Left ventricle myocardium superior (tissue), 1 donor: ENCODE measurements at places on chromosomes 4 and X. TPM values are rescaled to one million over a fixed set of nuclear protein-coding genes. Genes with fewer than 3 reads are reported as not detected.
A peak's percentile ranks its signal among the peaks of the same experiment; 100 is the strongest.

Gene RAB33A
- total RNA-seq = 0.59 TPM

Gene SPANXA2
- not detected for total RNA-seq

Gene MAGEA9B
- total RNA-seq = not detected

Gene FAT4
- total RNA-seq = 6.1 TPM

Gene DKK2
- 0.64 TPM for total RNA-seq

Gene SEPTIN11
- total RNA-seq = 24.7 TPM

Gene SPANXC
- not detected for total RNA-seq

DNA sequence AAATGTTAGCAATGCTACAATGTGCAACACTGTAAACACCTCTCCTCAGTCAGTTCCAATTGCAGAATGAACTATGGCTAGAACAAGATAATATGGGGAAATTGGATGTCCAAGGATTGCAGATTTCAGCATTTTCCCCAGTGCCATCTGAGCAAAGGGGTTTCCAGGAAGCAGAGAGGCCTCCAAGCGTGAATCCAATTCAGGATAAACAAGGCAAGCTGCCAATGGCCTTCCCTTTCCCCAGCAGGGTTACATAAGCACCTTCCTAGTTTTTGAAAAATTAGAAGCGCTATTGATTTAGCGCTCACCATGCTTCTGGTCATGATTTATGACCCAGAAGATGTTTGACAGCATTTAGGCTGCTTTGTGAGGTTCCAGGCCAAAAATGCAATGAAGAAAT, 223.0 kb upstream of the GATB start:
- DNase-seq = no peak

DNA sequence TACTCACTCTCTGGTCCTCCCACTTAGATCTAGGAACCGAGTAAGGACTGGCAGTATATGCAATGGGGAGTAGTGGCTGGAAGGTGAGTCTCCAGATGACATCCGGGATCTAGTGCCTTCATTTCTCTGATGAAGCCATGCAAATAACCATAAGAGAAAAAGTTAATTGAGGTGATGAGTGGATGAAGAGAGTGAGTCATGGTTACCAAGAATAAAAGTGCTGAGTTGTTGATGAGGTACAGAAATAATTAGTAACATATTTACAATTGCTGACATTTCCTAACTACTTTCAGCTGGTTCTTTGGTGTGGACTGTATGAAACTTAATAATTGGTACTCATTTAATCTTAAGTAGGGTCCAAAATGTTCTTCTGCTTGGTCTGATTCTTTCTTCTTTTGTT, 146.7 kb upstream of the PITX2 start:
- no peak for DNase-seq

GRCh38 chr4:41331224-41331623, 74.5 kb downstream of the UCHL1 start:
- DNase-seq = no peak

DNA sequence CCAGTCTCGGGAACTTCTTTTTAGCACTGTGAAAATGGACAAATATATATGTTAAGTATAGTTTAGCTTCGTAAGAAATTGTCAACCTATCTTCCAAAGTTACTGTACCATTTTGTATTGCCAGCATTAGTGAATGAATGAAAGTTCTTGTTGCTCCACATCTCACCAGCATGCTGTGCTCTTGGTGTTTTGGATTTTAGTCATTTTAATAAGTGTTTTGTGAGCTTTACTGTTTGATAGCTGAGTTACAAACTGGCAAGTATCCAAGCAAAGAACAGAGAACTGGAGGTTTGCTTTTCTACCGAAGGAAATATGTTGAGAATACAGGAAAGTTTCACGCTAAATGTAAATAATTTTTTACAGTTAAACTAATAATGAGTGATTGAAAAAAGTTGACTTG, 33.0 kb downstream of the SNCA start:
- no peak for DNase-seq

GRCh38 chrX:40539214-40540142, 41.3 kb upstream of the ATP6AP2 start:
- DNase-seq = peak; percentile 48

DNA sequence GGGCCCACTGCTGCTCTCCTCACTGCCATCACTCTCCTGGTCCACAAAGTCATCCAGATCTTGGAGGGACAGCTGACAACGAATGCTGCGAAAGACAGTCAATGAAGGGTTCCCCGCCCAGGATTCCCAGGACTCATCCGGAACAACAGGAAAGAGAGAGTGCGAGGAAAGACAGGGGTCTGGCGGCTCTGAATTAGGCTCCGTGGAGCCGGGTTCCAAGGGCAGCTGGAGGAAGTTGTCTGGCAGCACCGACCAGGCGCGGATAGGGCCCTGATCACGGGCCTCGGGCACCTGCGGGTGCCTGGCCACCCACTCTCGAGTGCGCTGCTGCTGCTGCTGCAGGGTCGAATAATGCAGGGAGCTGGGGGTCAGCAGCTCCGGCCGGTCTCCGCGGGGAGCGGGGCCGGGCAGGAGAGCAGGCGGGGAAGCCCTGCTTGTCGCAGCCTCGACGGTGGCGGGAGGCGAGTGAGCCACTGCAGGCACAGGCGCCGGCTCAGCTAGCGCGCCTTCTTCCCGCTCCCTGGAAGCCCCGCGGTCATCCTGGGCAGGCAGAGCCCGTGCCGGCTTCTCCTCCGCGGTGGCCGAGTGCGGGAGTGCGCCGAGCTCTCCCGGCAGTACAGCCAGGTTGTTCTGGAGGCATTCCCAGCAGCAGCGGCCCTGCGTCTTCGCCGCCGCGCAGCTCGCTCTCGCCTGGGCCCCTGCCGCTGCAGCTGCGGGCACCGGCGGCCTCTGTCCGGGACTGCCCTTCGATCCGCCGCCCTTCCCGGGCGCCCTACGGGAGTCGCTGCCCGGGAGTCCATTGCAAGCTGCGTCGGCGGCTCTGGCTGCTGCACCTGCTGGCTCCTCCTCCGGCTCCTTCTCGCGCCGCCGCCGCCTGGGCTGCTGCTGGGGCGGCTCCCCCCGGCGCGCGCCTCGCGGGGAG, 1.1 kb downstream of the SOWAHB start:
- peak; percentile 35 for DNase-seq

- DNase-seq = no peak
These were observed 69.9 kb upstream of the GABRE start for GRCh38 chrX:152044383-152044782.

DNA sequence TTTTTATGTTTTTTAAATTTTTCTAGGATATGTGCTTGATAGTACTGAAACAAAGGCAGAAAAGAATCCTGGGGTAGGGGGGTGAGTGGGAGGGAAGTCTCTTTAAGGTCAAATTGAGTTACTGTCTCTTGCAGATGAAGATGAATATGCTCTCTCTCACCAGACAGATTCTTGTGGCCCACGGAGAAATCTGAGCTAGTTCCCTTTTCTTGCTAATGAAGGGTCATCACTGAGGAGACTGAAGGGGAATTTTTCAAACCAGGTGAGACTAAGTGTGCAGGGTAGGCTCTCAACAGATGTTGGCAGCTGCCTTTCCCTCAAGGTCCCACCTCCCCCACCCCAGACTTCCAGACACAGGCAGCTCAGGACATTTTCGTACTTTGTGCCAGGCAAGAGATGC, 21.5 kb downstream of the FAM9C start:
- DNase-seq = no peak

GRCh38 chrX:115214151-115214550, 19.7 kb downstream of the LRCH2 start:
- no peak for DNase-seq

GRCh38 chrX:74421740-74422352, 553 bp downstream of the SLC16A2 start:
- no peak for DNase-seq

- DNase-seq = peak; percentile 73
These were observed 180.0 kb downstream of the DHRSX start for GRCh38 chrX:2320580-2321327.

- DNase-seq = no peak
These were observed 25.5 kb downstream of the MMAA start for GRCh38 chr4:145644699-145645098.

DNA sequence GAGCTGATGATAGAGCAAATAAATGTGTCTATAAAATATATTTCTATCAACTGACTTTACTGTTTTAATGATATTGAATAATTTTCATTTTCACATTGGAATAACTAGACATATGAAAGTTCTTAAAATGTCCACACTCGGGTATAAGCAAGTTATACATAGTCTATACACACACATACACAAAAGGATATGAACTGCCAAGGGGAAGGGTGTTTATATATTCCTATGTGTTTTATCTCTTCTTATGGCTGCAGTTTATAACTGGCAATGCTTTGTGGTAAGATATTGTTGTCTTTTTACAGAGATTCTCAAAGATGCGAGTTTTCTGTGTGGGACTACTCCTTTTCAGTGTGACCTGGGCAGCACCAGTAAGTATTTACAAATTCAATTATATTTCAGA, 1.6 kb downstream of the MEPE start:
- no peak for DNase-seq

DNA sequence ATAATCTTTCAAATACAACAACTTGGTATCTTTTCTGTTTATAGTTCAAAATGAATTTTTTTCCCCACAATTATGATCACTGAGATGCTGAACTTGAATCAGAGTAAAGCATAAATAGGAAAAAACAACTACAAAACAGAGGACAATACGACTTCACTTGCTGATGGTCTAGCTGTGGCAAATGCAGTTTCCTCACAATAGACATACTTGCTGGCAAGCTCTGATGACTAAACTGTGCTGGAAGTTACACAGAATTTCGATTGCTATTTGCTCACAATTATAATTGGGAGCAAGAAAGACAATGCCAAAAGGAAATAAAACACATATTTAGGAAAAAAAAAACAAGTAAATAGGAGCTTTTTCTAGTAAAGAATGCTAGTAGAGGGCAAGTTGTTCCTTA, 14.7 kb downstream of the VEGFC start:
- DNase-seq = no peak

GRCh38 chrX:63740382-63740781, 44.6 kb downstream of the ARHGEF9 start:
- DNase-seq = no peak

- no peak for DNase-seq
These were observed 1249.4 kb downstream of the ADGRL3 start for GRCh38 chr4:62449538-62449937.

GRCh38 chr4:140726776-140727500, 29.2 kb downstream of the TBC1D9 start:
- no peak for DNase-seq

- no peak for DNase-seq
These were observed 16.1 kb downstream of the AFP start for GRCh38 chr4:73451981-73452747.

DNA sequence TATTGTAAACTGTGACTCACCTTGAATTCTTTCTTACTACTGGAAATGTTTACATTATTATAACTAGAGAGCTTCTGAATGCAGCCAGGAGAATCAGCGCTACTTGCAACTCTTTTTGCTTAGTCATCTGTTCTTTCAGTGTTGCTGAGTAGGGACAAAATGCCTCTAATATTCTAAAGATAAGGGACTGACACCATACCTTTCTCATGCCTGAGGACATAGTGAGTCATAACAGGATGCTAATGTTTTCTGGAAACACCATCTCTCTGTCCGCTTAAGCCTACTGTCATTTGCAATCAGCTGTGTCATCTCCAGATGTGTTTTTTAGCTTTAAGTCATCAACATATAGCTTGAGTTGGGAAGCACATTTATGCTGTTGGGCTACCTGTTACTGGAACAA, 108.3 kb downstream of the QRFPR start:
- no peak for DNase-seq

DNA sequence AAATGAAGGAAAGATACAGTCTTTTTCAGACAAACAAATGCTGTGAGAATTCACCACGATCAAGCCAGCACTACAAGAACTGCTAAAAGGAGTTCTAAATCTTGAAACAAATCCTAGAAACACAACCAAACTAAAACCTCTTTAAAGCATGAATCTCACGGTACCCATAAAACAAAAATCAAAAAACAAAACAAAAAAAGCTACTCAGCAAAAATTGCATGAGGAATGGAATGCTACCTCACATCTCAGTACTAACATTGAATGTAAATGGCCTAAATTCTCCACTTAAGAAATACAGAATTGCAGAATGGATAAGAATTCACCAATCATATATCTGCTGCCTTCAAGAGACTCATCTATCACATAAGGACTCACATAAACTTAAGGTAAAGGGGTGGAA, 300.1 kb downstream of the NAF1 start:
- no peak for DNase-seq

DNA sequence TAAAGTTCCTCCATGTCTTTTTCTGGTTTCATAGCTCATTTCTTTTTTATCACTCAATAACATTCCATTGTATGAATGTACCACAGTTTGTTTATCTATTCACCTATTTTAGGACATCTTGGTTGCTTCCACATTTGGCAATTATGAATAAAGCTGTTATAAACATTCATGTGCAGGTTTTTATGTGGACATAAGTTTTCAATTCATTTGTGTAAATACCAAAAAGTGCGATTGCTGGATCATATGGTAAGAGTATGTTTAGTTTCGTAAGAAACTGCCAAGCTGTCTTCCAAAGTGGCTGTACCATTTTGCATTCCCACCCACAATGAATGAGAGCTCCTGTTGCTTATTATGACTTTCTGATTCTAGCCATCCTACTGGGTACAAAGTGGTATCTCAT, 36.3 kb upstream of the ZFX start:
- no peak for DNase-seq

DNA sequence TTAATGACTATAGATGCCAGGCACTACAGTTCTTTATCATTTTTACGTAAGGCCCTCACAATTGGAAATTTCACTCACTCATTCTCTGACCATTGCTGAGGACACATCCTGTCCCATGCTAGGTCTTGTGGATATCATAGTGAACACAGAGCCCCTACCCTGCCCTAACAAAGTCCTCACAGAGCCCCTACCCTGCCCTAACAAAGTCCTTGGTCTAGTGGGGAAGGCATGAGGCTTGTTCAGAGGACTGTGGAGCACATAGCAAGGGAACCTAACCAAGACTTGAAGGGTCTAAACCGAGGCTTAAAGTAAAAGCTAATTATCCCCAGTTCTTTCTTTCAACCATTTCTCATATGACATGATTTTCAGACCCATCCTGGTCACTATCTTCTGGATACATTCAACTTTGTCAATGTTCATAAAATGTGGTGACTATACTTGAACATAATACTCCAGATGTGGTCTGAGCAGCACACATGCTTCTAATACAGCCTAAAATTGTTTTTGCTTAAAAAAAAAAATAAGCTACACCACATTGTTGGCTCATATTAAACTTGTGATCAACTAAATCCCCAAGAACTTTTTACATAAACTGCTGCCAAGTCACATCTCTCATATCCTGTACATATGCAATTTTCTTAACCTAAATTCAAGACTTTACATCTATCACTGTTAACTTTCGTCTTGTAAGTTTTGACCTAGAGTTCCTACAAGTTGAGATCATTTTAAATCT, 77.0 kb downstream of the GPC3 start:
- no peak for DNase-seq

DNA sequence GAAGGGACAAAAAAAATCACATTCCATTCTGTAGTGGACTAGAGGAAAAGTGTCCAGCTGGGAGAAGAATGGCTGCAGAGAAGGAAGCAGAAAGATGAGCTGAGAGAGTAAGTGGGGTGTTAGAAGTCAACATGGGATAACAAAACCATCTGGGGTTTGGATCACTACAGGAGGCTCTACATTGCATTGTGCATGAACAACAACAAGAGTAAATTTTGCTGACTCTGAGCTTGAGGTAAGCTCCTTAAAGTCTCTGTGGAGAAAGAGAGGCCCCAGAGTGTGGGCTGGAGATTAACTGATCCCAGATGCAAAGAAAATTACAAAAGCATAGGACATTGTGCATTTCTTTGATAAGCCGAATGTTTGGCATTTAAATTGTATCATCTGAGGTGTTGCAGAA, 128.9 kb downstream of the UGT8 start:
- no peak for DNase-seq
